ENCODE measurements at places on chromosomes 1 and 21.

GRCh38 chr1:28898405-28898881, 15.9 kb upstream of the EPB41 start:
- DNase-seq: no peak

DNA sequence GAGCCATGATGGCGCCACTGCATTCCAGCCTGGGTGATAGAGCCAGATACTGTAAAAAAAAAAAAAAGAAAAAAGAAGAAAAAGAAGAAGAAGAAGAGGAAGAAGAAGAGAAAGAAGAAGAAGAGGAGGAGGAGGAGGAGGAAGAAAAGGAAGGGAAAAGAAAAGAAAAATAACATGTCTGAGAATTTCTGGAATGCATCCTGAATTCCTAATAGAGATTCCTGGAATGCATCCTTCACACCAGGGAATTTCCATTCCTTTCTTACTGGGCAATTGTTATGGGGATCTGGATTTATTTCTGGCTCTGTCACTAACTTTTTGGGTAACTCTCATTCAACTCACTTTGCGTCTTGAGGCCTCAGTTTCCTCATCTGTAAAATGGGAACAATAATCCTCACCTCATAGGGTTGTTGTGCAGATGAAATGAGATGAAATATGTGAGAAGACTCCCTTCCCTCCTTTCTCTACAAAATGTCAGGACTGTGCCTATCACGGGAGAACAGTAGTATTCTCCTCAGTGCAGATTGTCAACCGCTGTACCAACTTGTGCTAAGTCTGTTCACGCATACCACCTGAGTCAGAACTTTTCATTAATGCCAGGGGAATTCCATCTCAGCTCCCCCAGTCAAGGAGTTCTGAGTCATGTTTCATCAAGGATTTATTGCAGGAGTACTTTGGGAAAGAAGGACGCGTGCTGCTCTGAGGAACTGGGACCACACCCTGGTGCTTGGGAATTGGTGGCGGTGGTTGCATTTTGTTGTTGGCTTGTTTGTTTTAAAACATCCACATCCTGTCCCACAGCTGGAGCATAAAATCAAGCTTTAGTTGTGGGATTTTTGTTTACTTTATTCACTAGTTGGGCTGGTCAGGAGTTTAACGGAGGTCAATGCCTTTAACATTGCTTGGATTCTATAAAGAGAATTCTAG, 42.4 kb upstream of the ROR1 start:
- no peak for DNase-seq

GRCh38 chr1:39737546-39738169, 1.0 kb upstream of the PPIE start:
- DNase-seq: no peak

GRCh38 chr21:36504067-36505058, 24.4 kb upstream of the CLDN14 start:
- peak; percentile 23 for DNase-seq

- DNase-seq: peak; percentile 13
Measured at GRCh38 chr1:117842408-117843170, 86.8 kb downstream of the GDAP2 start.

- DNase-seq: no peak
Measured at GRCh38 chr1:60875138-60875537, 207.2 kb upstream of the NFIA start.
